ENCODE measurements at places on chromosomes 12 and 14.

- DNase-seq, result no peak
These were observed 657.8 kb downstream of the GALC start for GRCh38 chr14:87334997-87335685.

DNA sequence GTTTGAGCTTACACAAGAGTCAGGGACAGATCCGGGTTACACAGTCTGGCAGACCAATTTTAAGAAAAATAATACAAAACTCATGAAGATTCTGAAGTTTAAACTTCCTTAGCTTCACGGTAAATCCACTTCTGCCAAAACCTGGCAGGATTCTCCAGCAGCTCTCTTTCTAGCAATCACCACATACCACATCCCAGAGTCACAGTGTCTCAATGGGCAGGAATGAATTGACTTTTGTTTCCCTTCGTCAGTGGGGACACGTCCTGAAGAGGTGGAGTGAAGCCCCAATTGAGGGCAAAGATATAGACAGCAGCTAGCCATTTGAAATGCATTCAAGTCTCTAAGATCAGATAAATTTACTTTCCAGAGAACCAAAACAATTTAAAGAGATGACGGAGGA lies 117.1 kb upstream of the ARHGAP5 start:
- DNase-seq, result no peak

DNA sequence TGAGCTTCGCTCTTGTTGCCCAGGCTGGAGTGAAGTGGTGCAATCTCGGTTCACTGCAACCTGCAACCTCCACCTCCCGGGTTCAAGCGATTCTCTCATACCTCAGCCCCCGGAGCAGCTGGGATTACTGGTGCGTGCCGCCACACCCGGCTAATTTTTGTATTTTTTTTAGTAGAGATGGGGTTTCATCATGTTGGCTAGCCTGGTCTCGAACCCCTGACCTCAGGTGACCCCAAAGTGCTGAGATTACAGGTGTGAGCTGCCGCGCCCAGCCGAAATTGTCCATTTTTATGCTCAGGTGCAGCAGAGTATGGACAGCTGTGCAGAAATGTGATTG lies 19.2 kb upstream of the CYP46A1 start:
- DNase-seq, result no peak

DNA sequence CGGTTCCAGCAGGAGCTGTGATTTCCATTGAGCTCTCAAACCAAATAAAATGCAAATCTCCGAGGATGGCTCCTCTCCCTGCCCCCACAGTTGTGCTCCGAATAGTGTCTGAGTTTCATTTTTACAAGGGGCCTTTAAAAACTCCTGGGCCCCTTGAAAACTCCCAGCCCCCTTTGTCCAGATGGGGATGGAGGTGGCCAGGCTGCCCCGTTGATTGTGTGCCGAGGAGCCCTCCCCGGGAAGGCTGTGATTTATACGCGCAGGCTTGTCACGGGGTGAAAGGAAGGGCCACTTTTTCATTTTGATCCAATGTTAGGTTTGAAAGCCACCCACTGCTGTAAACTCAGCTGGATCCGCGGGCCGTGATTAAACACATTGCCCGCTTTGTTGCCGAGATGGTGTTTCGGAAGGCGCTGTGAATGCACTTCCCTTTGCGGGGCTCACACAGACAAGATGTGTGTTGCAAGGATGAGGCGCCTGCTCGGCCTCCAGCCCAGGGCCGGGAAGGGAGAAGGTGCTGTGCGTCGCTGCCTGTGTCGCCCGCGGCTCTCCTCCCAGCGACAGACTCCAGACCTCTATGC lies 98.8 kb downstream of the TMEM132C start:
- DNase-seq, result no peak

- no peak for DNase-seq
These were observed 33.3 kb upstream of the BEGAIN start for GRCh38 chr14:100620255-100621100.

DNA sequence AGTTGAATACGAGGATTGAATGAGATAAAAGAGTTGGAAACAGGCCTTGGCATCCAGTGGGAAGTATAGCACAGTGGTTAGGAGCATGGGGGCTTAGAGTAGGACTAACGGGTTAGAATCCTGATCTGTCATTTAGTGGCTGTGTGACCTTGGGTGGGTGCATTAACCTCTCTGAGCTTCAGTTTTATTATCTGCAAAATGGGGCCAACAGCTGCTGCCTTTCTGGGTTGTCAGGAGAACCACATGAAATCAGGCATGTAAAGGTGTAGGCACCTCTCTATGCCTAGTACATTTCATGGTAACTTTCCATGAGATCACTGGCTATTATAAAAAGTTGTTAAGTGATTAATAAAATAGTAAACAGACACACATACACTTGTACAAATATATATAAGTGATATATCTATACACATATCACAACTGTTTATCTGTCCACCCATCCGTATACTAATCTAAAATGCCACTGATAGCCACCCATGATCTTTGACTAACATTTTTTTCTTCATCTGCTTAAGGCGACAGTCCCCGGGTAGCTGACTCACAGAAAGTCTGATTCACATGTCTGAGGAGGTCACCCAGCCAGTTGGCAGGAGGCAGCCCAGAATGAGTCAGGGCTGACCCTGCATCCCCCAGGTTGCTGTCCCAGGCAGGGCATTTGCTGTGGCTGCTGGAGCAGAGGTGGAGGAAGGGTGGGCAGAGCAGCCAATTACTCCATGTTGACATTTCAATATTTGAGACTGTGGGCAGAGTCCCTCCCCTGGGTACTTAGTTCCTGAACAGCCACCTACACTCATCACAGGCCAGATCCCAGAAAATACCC lies 125.6 kb upstream of the NOS1 start:
- DNase-seq, result no peak

DNA sequence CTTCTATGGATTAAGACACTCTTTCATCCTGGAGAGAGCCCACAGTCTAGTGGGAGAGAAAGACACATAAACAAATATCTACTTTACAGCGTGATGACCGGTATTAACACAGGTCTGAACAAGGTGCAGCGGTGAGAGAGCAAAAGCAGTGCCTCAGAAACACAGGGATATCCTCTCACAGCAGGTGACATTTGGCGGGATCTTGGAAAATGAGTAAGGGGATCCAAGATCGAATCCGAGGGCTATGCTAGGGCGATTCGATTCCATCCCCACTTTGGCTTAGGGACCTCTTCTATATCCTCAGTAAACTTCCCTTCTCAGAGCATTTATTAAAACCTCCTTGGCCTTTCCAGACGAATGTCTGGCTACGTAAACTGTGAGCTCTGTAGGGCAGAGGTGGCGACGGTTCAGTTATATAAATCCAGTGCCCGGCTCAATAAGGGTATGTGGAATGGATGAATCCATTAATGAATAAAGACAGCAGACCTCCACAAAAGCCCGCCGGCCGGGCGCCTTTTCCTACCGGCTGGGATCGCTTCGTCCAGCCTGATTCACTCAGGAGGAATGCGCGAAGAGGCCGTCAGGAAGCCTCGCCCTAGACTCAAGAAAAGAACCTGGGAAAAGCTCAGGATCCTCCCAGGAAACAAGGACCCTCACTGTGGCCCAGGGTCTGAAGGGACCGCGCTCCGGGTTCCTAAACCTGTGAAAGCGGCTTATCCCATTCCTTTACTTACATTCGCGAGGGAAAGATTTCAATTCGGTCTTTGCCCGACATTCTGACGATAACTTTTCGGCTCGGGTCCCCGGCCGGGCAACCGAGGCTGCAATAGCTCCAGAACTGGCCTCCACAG lies 455 bp downstream of the ATP6V1D start:
- no peak for DNase-seq

GRCh38 chr12:113006641-113007040 lies 28.3 kb downstream of the OAS2 start:
- DNase-seq, result no peak

DNA sequence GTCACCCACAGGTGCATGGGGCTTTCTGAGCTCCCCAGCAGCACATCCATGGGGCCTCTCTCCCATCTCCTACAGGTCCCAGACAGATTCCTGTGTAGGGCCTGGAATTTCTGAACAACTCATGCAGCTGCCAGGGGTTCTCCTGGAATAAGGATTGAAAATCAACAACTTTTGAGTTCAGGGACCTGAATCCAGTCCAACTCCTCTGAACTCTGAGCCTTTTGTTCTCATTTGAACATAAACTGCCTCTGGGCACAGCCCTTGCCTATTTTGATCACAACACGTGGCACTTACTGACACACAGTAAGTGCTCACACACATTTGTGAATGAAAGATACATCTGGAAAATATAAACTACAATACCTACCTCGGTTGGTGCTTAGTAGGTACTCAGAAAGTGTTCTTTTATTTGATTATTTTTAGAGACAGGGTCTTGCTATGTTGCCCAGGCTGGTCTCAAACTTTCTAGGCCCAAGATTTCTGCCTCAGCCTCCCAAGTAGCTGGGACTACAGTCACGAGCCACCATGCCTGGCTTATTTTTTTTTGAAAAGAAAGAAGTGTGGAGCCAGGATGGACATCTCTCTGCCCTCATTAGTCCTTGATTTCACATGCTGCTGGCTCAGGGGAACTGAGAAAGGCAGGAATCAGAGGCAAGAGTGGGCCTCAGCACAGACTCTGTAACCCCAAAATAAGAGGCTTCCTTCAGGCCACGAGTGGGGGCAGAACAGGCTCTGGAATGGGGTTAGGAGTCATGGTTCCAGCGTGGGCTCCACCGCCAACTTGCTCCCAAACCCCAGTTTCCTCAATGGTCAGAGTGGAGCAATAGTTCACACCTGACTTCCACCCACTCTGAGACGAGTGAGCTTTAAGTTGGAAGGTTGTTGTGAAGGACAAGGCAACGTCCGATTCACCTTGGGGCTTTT lies 27.0 kb downstream of the SYNE3 start:
- DNase-seq, result no peak

- DNase-seq, result no peak
These were observed 39.6 kb downstream of the CCDC88C start for GRCh38 chr14:91377700-91378652.

- no peak for DNase-seq
These were observed 37.6 kb upstream of the PRB4 start for GRCh38 chr12:11347810-11348209.

DNA sequence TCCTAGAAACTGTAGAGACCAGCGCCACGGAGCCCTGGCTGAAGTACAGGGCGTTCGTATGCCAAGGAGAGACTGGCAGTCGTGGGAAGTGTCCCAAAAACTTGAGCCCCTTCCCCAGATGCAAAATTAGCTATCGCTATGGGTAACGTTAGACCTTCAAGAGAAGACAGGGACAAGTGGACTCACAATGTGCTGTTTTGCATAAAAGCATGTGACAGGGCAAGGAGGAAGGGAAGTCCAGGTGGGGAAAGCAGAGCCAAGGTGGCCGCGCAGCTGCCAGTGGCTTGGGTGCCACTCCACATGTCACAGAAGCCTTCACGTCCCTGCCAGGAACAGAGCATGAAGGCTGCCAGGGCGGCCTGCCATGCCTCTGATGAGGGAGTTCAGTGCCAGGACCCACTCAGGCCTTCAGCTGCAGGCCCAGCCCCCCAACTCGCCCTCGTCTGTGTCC lies 61.2 kb upstream of the DYNC1H1 start:
- no peak for DNase-seq

- no peak for DNase-seq
These were observed 22.1 kb downstream of the PRKD1 start for GRCh38 chr14:29905543-29905942.

DNA sequence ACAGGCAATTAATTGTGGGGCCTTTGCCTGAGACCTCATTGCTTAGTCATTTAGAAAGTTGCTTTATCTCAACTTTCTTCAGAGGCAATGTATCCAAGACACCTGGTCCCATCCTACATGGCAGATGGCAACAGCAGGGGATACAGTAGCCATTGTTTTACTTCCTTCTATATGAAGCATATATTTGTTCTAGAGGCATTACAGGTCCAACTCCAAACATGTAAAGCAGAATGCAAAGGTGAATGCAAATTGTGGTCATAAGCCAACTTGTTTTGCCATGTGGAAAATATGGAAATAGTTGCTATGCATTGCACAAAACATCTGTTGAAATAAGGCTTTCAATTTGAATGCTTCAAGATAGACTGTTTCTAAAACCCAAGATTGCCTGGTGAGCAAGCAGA lies 109.8 kb upstream of the BCAT1 start:
- DNase-seq, result no peak

GRCh38 chr14:101849125-101849524 lies 87.6 kb downstream of the PPP2R5C start:
- DNase-seq, result no peak

- DNase-seq, result no peak
These were observed 14.6 kb upstream of the EIF2B2 start for GRCh38 chr14:74988131-74988530.

- DNase-seq, result no peak
These were observed 33.7 kb downstream of the MDM2 start for GRCh38 chr12:68841717-68842116.

DNA sequence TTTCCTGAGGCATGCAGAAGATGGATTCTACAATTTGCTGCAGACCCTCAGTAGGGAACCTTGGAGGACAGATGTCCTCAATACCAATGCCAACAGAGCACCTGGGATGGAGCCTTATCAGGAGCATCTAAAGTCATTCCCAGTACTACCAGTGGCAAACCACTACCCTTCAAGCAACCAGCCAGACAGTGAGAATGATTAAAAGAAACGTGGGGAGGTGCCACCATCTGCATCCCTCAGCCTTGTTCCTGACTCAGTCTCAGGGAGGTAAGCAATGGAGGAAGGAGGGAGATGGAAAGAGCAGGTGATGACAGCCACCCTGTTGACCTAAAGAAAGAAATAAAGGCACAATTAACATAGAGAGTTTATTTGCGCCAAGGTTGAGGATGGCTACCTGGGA lies 175.2 kb upstream of the GRIN2B start:
- DNase-seq, result no peak

- DNase-seq, result no peak
These were observed 445.4 kb downstream of the BCL11B start for GRCh38 chr14:98826618-98827017.

DNA sequence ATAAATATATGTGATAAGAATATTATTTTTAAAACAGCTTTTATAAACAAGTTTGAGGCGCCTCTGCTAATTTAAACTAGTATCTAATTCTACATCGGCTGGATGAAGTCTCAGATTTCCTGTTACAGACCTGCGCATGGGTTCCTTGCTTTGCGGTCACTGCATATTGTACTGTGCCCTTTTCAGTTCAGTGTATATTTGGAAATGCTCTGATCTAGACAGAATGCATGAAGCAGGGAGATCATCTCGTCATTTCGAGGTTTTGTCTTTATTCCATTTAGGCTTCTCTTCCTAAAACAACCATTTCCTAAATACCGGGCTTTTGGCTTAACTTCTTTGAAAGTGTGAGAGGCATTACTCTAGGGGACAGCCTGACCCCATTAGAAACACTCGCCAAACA lies 25.6 kb downstream of the CRACR2A start:
- no peak for DNase-seq

DNA sequence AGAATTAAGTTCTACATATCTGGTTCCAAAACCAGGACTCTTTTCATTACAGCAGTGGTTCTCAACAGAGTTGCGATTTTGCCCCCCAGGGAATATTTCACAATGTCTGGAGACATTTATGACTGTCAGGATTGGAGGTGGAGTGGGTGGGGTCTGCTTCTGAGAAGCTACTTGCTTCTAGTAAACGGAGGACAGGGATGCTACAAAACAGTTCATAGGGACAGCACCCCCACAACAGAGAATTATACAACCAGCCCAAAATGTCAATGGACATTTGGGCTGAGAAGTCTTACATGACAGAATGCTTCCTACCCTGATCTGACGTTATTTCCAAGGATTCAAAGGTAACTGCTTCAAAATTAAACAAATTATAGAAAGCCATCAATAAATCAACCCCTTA lies 739 bp upstream of the SPATA7 start:
- no peak for DNase-seq

GRCh38 chr14:52399104-52399503 lies 85.0 kb downstream of the PTGER2 start:
- no peak for DNase-seq

- DNase-seq, result no peak
These were observed 64.6 kb downstream of the CCDC88C start for GRCh38 chr14:91352728-91353692.
